OCI-M1 (cell line): ENCODE measurements at places on chromosomes 5 and 9.
A peak's percentile ranks its signal among the peaks of the same experiment; 100 is the strongest.

DNA sequence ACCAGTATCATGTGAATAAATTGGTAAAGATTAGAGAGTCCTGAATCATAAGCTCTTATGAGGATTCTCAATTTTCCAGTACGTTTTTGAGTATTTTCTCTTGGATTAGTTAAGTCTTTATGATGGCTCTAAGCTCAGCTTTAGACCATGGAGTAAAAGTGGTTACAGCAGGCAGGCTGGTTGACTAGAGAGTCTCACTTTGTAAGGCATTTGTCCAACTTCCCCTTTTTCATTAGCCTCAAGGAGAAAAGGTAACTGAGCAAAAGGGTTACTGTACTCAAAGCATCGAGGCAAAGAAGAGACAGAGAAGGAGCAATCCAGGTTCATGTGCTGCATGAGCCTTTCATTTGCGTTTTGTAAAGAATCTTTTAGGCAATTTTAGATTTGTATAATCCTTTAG lies 8.5 kb downstream of the NOP16 start:
- peak; percentile 43 for DNase-seq

DNA sequence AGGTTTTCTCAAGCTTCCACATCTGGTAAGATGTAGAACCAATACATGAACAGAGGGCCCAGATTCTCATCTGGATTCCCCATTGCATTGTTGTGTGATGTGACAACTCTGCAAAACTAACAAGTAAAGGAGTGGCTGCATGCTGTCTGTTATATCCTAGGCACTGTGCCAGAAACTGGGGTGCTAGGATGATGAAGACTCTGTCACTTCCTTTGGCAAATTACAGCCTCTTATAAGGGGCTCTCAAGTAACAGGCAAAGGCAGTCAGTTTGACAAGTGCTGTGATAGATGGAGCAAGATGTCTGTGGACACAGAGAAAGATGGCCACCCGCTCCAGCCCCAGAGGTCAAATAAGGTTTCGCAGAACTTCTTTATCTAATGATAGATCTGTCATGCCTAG lies 115.7 kb downstream of the PAPPA start:
- no peak for DNase-seq

DNA sequence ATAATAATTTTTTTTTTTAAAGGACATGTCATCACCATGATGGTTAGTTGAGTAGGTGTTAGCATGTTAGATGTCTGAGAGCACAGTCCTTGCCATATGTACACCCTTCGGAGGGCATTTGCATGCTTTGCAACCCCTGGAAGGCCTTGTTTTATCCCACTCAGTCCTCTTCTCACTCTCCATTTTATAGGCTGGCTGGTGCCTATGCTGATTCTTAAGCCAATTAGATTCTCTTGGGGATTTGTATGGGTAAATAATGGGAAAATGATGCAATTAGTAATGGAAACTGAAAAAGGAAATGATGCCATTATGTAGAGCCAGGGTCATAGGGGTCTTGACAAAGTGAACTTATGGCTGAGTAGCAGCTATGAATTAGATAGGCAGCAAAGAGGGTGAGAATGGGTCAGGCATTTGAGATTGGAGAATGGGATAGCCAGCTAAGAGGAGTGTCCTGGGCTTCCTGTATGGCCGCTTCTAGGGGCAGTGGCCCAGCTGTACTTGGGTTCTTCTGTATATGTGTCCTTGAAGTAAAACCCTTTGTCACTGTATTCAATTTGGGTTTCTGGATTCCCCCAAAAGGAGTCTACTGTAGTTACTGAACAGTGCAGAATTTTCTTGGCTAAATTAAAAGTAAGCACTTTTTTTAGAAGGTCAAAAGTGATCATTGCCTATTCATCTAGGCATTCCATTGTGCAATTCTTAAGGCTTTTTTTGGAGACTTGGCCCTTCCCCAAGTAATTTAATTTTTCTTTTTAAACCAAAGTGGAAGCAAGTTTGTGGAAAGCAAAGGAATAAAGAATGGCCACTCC lies 31.6 kb downstream of the LRRTM2 start:
- no peak for DNase-seq

- DNase-seq = no peak
These were observed 731.8 kb upstream of the RGMB start for GRCh38 chr5:98041661-98042060.

GRCh38 chr5:85814596-85814995 lies 803.1 kb upstream of the COX7C start:
- no peak for DNase-seq

- DNase-seq = no peak
These were observed 55.4 kb downstream of the FXN start for GRCh38 chr9:69090946-69091345.

DNA sequence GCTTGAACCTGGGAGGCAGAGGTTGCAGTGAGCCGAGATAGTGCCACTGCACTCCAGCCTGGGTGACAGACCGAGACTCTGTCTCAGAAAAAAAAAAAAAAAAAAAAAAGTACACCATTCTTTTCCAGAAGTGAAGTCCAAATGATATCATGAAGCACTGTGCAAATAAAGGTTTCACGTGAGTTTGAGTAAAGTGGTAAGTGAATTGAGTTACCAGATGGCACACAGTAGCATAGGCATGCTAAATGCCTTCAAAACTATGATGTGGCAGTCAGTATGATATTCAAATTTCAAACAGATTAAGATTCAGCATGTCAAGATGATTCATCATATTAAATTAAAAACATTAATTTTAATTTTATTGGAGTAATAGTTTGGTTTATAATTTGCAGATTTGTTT lies 195.2 kb downstream of the TAF11L14 start:
- DNase-seq = no peak

- peak; percentile 40 for DNase-seq
These were observed at the start of gene SH2D3C for GRCh38 chr9:127778280-127779135. TSS of gene SH2D3C (minus strand) at chr9:127778666. CDS start at chr9:127778627, 39 bp downstream.

- no peak for DNase-seq
These were observed 37.9 kb downstream of the TLR4 start for GRCh38 chr9:117742131-117742530.

DNA sequence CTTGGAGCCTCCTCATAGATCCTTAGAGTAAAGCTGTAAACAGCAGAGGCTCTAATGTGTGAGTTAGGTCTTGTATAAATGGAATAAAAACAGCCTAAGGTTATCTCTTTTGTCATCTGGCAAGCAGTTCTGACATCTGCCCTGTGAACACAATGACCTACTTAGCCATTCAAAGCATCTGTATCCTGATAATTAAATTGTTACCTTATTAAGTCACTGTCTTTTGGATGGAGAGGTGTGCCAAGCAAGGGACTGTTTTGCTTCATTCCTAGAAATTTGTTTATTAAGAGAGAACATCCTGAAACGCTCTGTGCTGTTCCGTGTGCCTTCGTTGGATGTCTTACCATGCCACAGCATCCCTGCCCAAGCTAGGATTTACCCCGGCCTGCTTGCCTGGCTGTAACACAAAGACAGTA lies 1.5 kb downstream of the LSM11 start:
- DNase-seq = no peak

DNA sequence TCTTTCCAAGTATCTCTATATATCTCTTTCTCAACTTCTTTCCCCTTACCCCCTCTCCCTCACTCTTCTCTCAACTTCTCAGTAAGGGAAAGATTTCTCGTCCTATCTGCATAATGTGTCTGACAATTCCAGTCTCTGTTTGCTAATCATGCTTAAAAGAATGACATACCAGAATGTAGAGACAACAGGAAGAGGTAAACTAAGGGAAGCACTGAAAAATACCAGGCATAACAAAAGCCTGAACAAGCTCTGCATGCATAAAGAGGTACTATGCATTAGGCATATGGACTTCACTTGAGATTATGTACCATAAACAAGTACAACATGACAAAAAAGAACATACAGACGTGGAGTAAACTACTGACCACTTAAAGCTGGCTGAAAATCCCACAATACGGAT lies 62.6 kb downstream of the SEMA5A start:
- no peak for DNase-seq
